ENCODE measurements at places on chromosomes 12 and 14.

DNA sequence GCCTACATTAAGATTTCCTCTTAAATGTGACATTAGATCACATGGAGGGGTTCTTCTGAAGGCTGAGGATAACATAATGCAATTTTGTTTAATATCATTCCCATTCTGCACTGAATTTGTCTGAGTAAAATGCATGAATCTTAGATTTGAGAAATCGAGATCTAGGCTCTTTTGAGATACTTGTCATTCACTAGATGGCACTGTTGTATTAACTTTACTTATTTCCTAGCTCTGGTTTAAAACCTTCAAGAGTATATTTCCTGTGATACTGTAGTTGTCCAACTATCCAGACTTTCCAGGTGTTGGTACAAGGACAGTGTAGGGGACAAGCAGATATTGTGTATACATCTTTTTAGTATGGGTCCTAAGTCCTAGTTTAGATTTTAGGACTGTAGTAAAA lies 91.7 kb upstream of the SEL1L start:
- DNase-seq: peak; percentile 17

DNA sequence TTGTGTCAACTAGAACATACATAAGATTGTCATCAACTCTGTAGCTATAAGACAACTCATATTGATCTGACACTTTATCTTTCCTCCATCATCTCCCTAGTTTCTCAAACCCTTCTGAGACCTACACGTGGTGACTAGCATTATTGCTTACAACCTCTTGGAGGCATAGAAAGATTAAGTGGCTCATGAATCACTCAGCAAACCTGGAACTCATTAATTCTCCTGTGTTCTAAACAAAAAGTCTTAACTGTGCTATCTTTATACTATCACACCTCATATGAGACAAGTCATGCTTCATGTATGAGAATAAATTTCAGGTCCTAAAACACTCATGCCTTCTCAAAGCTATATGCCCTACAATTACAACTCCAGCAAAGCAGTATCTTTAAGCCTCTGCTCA lies 408.6 kb upstream of the SYT1 start:
- no peak for DNase-seq

DNA sequence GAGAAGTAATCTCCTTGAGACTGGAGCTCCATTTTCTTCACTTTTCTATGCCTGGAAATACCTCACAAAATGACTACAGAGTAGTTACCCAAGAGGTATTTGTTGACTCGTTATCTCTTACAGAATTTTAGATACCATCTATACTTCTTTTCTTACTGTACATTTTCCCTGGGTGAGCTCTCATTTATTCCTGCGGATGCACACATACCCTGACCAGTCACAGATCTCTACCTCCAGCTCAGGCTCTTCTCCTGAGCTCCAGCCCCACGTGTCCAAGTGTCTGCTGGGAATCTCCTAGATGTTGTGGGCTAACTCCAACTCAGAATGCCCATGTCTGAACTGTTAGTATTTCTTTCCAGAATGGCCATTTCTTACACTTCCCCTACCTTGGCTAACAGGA lies 403.1 kb downstream of the RAD51B start:
- no peak for DNase-seq

GRCh38 chr12:110661337-110661972 lies 27.5 kb downstream of the HVCN1 start:
- no peak for DNase-seq

DNA sequence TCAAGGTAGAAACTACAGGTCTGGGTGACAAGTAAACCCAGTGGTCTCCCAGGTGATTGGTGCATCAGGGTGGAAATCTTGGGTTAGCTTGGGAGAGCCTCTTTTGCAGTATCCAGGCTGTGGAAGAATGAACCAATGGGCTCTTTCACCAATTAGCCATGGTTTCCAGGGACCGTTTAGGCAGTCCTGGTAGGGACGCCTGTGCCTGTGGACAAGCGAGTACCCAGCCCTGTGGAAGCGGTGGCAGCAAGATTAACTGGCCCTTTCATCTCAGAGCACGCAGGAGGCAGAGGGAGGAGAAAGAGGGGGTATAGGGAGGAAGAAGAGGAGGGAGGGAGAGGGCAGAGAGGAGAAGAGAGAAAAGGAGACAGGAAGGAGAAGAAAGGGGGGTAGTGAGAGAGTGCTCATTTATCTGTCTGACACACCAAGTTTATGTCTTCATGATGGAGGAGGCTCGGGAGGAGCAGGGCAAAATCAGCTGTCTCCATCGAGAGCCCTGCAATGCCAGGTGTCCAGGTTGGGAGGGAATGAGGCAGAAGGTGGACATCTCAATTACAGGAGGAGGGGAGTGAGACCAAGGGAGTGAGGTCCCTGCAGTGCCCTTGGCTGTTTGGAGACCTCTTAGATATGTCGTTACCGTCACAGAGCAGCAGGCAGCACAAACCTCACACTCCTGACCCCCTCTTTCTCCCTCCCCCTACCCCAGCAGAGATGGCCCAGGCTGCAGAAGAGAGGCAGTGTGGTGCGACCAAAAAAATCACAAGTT lies 4.6 kb upstream of the ZDHHC22 start:
- no peak for DNase-seq

GRCh38 chr12:18054925-18055619 lies 34.9 kb downstream of the RERGL start:
- DNase-seq: no peak

GRCh38 chr12:60920841-60921495 lies 1325.1 kb downstream of the SLC16A7 start:
- DNase-seq: no peak

GRCh38 chr14:35814371-35815005 lies 5.4 kb upstream of the RALGAPA1 start:
- DNase-seq: no peak

GRCh38 chr12:120724720-120725119 lies 906 bp upstream of the ACADS start:
- no peak for DNase-seq

DNA sequence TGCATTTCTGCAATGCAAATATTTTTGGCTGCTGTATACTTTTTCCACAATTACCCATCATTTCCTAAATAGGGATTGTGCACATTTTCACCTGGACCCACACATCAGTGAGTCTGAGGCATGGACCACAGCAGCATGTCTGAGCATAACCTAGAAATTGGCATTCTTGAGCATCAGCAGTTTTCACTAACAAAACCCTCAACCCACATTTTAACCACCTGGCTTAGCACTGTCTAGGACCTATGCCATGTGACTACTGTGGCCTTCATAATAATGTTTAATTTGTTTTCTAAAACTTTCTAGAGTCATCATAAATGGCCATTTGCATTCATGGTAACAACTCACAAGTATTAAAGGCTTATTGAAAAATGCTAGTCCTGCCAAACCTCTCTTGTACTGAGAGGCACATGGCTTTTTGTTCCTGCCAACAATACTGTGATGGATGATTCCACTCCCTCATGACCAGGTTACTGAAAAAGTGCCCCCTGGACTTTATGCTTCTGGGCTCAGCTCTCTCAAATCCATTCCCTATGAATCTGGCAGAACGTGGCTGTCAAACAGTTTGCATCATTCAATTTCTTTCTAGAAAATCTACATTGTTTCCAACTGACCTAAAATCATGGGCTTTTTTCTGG lies 240.0 kb downstream of the MDGA2 start:
- DNase-seq: no peak
